Renal cortical epithelial cell (primary cell): ENCODE measurements at places on chromosomes 16 and 17. TPM values are rescaled to one million over a fixed set of nuclear protein-coding genes. Genes with fewer than 3 reads are reported as not detected.

The RAI1 gene
- total RNA-seq, result 9.9 and 25.1 TPM in 2 replicates

GRCh38 chr16:80716564-80717139 is 87.7 kb downstream of the CDYL2 start:
- DNase-seq, result no peak

- DNase-seq, result no peak
Measured at GRCh38 chr16:3095869-3096268, 3.2 kb downstream of the ZSCAN10 start.

GRCh38 chr17:36892112-36892838 is 45.0 kb upstream of the LHX1 start:
- no peak for DNase-seq
